ENCODE measurements at places on chromosomes 3 and 15.

- DNase-seq, result no peak
Observed at GRCh38 chr3:123042413-123042812, 14.8 kb upstream of the SEMA5B start.

DNA sequence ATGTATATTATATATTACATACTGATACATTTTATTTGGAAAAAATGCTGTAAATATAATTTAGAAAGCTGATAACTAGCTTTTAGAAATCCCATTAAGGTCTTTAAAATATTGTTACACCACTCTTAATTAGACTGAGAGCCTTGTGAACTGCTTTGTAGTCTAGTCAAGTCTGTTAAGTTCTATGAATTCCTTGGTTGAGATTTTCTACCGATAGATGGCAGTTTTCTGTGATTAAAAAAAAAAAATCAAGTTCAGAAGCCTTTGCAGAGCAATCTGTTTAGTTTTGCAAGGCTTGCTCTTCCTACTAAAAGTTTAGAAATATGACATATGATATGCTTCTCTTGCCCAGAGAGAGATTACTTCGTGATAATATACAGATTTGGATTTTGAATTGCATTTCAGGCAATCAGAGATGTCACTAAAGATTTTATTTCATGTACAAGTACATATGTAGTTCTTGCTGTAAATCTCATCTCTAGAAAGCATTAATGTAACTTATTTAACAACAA lies 60.4 kb upstream of the SLITRK3 start:
- DNase-seq, result no peak

DNA sequence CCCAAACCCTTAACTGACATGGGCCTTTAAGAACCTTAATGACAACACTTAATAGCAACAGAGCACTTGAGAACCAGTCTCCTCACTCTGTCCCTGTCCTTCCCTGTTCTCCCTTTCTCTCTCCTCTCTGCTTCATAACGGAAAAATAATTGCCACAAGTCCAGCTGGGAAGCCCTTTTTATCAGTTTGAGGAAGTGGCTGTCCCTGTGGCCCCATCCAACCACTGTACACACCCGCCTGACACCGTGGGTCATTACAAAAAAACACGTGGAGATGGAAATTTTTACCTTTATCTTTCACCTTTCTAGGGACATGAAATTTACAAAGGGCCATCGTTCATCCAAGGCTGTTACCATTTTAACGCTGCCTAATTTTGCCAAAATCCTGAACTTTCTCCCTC lies 49.9 kb downstream of the PGPEP1L start:
- DNase-seq, result no peak

- no peak for DNase-seq
Observed at GRCh38 chr3:13160619-13161018, 87.4 kb upstream of the IQSEC1 start.

DNA sequence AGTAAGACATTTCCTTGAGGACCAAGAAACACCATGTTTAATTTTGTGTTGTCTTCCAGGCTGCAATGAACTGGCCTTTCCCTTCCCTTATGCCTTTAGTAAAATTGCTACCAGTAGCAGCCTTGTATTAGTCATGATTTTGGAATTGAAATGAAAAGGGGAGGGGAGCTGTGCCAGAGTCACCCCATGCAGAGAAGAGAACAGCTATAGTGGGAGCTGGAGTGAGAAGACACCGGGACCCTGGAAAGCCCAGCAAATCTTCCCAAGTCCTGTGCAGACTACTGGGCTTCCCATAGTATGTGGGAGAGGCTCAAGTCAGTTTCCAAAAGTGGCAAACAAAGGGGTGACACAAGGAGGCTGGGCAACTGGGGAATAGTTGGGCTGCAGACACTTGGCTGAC lies 178.5 kb downstream of the NR1D2 start:
- DNase-seq, result no peak

- DNase-seq, result no peak
Observed at GRCh38 chr3:131819381-131820055, 215.3 kb downstream of the CPNE4 start.

GRCh38 chr3:25910997-25911396 lies 121.1 kb downstream of the OXSM start:
- peak; percentile 55 for DNase-seq

GRCh38 chr3:36911990-36912804 lies 32.7 kb downstream of the TRANK1 start:
- peak; percentile 73 for DNase-seq

DNA sequence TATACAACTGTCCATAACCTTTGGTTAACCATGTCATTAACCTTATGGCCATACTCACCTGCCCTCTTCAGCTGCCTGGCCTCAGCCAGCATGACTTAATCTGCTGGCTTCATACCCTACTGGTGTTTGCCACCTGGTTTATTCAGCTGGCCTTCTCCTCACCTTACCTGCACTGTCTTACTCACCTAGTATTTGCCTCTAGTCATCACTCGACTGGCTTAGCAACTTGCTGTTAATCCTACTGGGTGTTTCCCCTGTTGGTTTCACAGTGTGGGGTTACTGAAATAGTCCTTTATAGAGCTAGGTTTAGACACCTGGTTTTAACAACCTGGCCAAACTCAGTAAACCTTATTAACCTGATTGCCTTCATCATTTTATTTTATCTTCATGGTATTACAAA lies 96.4 kb downstream of the IL12A start:
- DNase-seq, result no peak

DNA sequence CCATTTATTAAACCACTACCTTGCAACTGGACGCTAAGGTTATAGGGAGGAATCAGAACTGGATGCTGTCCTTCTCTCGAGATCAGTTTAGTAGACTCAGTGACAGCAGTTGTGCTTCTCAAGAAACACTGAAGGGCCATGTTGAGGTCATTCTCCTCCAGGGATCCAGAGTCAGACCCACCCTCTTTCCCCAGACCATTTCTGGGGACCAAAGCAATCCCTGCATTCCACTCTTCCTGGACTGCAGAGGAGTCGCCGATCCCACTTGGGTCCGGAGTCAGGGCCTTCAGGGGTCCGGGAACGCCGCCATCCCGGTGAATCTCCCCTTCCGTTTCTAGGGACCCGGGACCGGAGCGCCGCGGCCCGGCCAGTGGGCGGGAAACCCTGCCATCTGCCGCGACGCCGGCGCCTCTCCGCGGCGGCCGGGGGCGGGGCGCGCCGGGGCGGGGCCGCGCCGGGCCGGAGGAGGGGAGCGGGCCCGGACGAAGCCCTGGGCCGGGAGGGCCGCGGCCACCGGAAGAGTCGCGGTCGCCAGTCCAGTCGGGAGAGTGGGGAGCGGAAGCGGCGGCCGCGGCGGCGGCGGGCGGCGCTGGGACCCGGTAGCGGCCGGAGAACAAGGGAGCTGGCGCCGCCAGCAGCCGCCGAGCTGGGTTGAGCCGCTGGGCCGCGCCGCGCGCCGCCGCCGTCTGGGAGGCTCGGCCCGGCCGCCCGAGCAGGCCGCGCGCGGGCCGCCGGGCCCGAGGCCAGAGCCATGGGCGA lies at the start of gene DVL3:
Gene DVL3 (plus strand): TSS at position 493 of the 759 bp plus-strand sequence. CDS start 259 bp downstream, at position 752.
- DNase-seq, result peak; percentile 75

DNA sequence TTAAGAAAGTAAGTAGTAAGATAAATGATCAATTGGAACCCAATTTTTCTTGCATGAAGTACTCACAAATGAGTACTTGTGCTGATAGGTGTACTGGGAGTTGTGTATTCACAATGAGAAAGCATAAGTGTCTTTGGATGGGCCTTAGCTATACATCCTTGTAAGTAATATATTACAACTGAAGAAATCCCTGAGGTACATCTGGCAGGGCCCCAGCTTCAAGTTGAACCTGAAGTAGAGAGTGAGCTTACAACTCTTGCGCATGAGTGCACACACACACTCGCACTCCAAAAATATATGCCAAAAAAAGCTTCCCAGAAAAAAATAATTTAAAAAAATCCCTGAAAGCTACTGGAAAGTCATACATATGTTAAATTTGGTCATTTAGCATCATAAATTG lies 222.5 kb downstream of the ROBO2 start:
- no peak for DNase-seq

- no peak for DNase-seq
Observed at GRCh38 chr3:45612918-45613602, 18.5 kb downstream of the LIMD1 start.

DNA sequence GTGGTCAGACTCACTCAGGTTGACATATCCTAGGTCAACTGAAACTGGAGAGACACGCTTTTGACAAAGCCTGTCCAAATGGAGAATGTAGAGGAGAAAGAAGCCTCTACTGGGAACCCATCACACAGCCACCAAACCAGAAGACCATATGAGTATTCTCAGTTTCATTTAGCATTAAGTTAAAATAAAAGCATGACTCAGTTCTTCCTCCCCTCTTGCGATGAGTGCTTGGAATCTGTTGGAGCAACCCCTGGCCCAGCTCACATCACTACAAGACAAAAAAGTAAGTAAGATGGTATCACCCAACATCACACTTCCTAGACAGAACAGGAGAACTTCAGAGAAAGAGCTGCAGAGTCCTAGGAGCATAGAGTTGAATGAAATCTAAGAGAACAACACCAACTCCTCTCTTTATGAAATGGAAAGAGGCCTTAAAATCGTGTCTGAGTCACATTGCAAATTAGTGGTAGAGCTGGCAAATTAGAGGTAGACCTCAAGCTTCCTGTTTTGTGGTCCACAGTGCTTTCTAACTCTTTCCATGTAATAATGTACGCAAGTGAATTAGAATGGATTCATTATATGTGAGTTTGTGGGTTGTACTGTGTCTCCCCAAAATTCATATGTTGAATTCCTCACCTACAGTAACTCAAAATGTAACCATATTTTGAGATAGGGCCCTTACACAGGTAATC lies 51.2 kb downstream of the FGF12 start:
- DNase-seq, result no peak

DNA sequence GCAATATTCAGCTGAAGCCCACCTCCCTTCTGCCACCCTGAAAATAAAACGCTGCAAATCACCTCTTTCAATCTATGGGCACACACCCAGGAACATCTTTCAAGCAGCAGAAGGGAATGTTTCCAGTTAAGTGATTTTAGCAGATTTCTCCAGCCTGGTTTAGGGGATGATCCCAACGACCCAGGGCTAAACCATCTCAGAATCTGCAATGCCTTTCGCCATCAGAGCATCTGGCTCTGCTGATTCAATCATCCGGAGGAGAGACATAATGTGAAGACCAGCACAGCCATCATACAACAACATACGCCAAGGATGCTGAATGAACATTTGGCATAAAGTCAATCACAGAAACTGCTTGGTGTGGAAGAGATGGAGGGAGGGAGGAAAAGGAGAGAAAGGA lies 15.5 kb upstream of the LRRN1 start:
- no peak for DNase-seq

- DNase-seq, result no peak
Observed at GRCh38 chr3:14933820-14934425, 13.5 kb upstream of the NR2C2 start.

GRCh38 chr3:129558772-129559564 lies 16.0 kb downstream of the H1-8 start:
- DNase-seq, result no peak

DNA sequence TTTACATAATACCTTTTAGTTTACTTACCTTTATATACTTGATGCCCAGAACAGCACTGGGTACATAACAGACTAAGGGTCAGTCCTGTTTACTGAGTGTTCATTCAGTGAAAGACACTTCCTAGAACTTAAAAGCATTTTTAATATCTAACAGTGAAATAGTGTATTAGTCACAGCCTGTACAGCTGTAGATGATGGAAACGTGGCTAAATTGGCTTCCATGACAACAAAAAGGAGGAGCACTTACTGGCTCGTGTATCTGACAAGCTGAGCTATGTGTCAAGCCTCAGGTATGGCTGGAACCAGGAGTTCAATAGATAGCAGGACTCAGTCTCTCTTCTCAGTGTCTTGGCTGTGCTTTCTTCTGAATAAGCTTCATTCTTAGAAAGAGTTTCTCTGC lies 40.2 kb downstream of the CMTM8 start:
- DNase-seq, result no peak

DNA sequence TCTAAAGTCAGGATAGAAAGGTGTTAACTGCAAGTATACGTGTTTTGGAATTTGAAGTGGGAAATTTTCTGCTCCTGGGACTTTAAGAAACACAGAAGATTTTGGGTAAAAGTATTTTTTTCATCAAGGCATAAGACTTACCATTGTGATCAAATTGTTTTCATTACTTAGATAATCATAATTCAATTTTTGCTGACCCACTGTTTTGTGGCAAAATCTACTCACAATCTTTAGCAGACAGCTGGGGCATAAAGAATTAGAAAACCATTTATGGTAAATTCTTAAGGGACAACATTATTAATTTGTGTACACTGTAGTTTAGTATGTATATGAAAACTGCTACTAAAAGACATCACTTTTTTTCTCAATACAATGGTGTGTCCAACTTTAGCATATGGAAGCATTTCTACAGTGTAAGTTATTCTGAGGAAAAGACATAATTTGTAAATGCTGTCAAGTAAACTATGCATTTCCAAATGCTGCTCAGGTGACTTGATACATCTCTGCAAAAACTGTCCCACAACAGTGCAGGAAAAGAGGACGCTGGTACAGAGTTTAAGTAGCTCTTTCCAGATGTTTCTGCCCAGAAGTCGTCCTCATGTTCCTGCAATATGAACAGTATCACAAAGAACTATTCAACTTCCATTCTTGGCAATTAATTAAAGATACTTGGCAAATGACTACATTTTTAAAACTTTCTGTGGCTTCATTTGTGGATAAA lies 52.3 kb downstream of the THSD4 start:
- DNase-seq, result no peak

DNA sequence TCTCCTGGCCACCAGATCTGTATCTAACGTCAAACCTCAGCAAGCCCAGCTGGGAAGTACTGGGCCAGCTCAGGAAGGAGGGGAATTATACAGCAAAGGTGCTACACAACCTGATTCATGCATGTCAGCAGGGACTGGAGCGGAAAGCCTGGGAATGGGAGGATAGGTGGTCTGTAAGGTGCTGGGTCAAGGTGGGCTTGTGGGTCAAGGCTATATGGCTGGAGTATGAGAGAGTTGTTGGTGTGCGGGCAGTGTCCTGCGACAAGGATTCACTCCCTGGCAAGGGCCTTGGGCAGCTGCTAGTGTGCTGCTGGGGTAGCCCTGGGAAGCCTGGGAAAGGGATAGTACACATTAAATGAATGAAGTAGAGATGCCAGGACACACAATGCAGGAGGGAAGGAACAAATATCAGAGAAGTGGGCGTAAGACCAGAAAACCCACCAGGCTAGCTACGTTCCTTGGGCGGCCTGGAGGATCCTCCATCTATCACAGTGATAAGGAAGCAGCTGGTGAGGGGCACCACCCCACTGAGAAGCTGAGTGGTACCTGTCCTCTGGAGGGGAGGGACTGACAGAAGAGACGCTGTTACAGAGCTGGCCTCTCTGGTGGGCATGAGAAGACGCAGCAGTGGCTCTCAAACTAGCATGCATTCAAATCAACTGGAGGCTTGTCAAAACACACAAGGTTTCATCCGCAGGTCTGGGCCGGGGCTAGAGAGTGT lies 8.5 kb upstream of the SYNM start:
- no peak for DNase-seq

GRCh38 chr3:148173851-148174250 lies 523.9 kb upstream of the AGTR1 start:
- no peak for DNase-seq

GRCh38 chr15:46151786-46152185 lies 517.0 kb downstream of the SQOR start:
- no peak for DNase-seq

Measured in suppressor macrophage treated with lipopolysaccharide for 4 hours (primary cell).